ENCODE measurements at places on chromosomes 4 and X.
A peak's percentile ranks its signal among the peaks of the same experiment; 100 is the strongest.

- DNase-seq, result no peak
These were observed 130.8 kb upstream of the TBL1X start for GRCh38 chrX:9333873-9334560.

GRCh38 chrX:14758029-14758491, 114.8 kb downstream of the FANCB start:
- DNase-seq, result no peak

- no peak for DNase-seq
These were observed 10.5 kb downstream of the VAMP7 start for GRCh38 chrX:155891446-155892210.

GRCh38 chrX:131671735-131672134, 127.9 kb downstream of the OR13H1 start:
- DNase-seq, result no peak

DNA sequence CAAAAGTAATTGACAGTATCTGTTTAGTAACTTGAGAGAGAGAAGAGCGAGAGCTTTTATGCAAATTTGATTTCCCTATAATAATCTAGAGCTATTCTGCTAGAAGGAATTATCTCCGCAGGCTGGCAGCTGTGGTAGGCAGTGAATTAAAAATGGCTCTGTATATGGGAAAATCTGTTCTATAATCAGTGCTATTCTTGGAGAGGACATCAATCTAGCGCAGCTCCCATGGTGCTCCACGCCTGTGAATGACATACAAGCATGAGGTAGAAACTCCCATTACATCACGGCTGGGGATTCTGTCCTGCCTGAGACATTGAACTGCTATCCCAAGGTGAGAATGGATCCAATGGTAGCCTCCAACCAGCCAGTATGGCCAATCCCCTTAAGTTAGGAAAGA, 179.0 kb downstream of the DHX15 start:
- DNase-seq, result no peak

GRCh38 chr4:99821918-99822503, 5.4 kb downstream of the DAPP1 start:
- no peak for DNase-seq

GRCh38 chr4:169271692-169272007, 894 bp upstream of the SH3RF1 start:
- no peak for DNase-seq

DNA sequence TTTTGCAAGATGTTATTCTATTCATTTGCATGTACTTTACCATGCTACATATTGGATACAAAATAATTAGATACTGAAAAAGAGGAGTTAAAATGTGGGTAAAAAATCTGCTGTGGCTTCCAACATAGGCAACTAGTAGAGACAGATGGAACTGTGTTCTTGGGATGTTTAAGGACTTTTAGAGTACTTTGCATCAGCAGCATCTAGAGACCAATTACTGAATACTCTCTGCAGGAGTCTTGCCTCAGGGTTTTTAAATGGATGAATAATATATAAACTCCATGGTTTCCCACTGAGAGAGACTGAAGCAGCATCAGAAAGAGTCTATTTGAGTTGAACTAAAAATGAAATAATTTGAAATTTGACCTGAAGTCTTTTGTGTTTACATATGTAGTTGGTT, 676.7 kb downstream of the GALNTL6 start:
- no peak for DNase-seq

GRCh38 chrX:133897593-133898163, 87.7 kb downstream of the GPC3 start:
- DNase-seq, result no peak

DNA sequence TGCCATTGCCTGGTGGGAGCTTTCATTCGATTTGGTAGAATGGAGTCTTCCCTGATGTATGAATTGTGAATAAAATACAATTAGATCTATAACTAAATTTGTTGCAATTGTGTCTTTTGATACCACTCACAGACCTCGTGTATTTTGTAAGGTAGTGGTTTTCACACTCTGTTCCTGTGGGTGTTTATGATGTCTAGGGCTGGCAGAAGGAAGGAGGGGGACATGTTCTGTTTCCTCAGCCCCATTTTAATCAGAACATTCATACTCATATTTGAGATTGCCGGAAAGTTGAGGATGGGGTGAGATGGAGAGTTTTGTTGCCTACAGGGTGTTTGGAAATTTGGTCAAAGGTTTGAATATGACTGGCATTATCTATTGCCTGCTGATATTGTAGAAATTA, 42.9 kb downstream of the PTTG2 start:
- no peak for DNase-seq

- no peak for DNase-seq
These were observed 79.9 kb downstream of the SLC9A6 start for GRCh38 chrX:136065044-136065671.

GRCh38 chr4:48681856-48682255, 98.2 kb downstream of the FRYL start:
- DNase-seq, result peak; percentile 47

- no peak for DNase-seq
These were observed 27.3 kb upstream of the FBXW7 start for GRCh38 chr4:152563209-152563608.

- DNase-seq, result no peak
These were observed 403.3 kb upstream of the TRAM1L1 start for GRCh38 chr4:117488692-117489091.

GRCh38 chrX:21955403-21956189, 15.1 kb downstream of the SMS start:
- DNase-seq, result no peak

- no peak for DNase-seq
These were observed 396.8 kb upstream of the GRIA3 start for GRCh38 chrX:122787231-122787630.

DNA sequence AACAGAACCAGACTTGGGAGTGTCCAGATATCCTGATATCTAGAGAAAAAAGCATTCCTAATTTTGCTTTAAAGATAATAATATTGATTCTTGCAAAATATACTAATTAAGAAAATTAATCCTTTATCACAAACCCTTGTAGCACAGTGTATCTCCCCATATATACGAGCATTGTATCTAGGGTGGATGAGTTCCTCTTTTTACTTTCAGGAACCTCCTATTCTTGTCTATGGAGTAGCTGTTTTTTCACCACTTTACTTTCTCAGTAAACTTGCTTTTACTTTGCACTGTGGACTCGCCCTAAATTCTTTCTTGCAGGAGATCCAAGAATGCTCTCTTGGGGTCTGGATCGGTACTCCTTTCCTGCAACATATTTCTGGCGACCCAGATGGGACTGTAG, 103.9 kb downstream of the GLUD2 start:
- no peak for DNase-seq

DNA sequence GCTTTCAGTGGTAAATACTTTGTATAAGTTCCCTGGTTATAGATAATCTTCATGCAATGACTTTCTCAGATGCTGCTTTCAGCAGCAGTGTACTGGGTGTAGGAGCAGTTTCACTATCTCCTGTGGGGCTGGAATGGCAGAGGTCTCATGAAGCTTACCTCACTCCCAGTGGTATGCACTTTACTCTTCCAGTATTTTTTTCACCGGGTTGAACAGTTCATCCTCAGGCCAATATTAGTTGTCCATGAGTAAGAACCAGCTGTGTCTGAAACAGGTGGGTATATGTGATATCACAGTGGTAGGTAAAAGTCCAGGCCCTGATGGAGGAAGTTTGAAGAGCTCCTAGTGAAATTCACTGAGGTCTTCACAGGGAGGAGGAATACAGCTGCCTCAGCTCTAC, 351.5 kb upstream of the EMCN start:
- DNase-seq, result no peak

- no peak for DNase-seq
These were observed 33.1 kb downstream of the DCTD start for GRCh38 chr4:182884040-182884439.

- no peak for DNase-seq
These were observed 118.7 kb downstream of the SMARCA1 start for GRCh38 chrX:129404670-129405008.

- DNase-seq, result no peak
These were observed 22.6 kb upstream of the DUSP9 start for GRCh38 chrX:153624196-153625091.

GRCh38 chr4:55851885-55852284, 1.6 kb upstream of the EXOC1 start:
- DNase-seq, result peak; percentile 43
